ENCODE measurements at places on chromosomes 16 and 17.

GRCh38 chr16:71412270-71413160, 29.3 kb downstream of the TLE7 start:
- peak; percentile 64 for DNase-seq

DNA sequence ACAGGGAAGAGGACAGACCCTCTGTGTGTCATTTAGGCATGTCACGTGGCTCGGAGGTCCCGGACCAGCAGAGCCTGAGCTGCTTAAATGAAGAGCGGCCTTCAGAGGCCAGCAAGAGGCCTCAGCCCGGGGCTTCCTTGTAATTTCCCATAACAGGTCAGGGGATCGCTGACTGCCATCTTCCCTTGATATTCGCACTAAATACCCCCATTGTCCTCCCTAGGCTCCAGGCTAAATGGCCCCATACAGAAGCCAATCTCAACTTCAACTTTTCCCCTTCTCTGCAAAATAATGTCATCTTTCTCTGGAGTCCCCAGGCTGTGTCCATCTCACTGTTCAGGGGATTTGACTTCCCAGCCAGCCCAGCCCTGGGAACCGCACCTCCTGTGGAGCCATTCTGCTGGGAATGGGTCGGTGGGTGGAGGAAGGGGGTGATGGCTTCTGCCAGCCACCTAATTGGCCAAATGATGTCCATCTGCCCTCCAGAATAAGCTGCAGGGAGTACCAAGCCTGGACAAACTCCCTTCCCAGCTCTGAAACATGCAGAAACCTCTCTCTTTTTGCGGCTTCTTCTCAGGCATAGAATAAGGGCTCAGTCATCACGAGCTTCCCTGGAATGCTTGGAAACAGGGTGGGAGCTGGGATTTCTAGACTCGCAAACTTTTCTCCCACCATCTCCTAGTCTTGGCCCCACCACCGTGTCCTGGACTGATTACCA, 129.9 kb downstream of the SDK2 start:
- DNase-seq, result no peak

- no peak for DNase-seq
Observed at GRCh38 chr16:69469807-69470561, 45.6 kb downstream of the CYB5B start.

DNA sequence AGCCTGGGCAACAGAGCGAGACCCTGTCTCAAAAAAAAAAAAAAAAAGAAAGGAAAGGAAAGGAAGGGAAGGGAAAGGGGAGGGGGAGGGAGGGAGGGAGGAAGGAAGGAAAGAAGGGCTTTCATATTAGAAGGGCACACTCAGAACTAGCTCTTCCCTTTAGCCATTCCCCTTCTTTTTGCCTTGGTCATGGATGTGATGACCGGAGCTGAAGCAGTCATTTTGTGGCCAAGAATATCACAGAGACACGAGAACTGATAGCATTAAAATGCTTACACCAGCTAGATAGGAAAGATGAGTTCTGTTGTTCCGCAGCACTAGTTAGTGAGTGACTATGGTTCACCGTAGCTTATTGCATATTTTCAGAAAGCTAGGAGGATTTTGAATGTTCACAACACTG, 32.8 kb upstream of the TNRC6A start:
- DNase-seq, result no peak

GRCh38 chr17:75404223-75404730, 1.2 kb downstream of the GRB2 start:
- peak; percentile 84 for DNase-seq

- no peak for DNase-seq
Observed at GRCh38 chr16:22664132-22664531, 149.8 kb upstream of the HS3ST2 start.

DNA sequence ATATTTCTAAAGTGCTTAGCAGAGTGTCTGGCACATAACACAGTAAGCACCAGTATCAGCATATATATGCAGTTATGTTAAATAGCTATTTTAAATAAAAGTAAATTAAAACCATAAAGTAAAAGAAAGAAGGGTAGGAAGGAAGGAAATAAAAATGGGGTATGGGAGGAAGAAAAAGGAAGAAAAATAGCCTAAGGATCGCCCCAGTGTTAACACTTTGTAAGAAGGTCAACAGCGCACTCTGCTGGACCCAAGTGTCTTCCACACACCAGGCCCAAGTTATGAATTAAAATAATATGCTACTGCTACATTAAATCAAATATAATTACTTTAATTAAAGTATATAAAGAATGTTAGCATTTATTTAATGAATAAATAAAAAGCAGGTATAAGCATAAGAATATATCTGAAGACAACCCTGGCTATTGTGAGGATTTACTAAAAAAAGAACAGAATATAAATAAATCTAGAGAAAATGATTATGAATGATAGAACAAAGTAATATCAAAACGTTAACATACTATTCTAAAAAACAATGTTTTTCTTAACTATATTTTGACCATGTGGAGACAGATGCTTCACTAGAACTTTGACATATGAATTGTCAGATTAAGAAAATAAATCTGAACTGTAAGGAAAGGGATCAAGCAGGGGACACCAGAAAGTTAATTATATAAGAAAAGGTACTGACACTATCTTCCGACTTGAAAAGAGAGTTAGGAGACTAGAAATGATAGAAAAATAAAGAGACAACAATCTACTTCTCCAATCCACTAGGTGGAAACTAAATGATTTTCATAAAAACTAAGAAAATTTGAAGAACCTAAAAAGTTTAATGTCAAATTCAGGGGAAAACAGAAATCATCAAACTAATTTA, 25.9 kb downstream of the BRIP1 start:
- DNase-seq, result peak; percentile 73

DNA sequence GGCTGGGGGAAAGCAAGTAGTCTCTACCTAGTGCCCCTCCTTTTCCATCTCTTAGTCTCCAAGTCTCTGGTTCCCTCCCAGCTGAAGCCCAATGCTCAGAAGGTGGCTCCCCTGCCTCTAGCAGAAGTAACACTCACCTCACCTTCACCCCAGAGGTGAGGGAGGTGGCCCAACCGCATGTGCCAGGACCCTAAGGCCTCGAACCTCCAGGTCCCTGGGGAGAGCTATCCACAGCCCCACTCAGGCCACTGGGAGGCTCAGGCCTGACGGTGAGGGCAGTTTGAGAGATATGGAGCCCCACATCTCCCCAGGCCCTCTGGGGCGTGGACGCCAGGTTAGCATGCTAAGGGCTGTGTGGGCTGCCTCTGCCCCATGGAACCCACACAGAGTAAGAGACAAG, 5.8 kb downstream of the CBLN1 start:
- no peak for DNase-seq

DNA sequence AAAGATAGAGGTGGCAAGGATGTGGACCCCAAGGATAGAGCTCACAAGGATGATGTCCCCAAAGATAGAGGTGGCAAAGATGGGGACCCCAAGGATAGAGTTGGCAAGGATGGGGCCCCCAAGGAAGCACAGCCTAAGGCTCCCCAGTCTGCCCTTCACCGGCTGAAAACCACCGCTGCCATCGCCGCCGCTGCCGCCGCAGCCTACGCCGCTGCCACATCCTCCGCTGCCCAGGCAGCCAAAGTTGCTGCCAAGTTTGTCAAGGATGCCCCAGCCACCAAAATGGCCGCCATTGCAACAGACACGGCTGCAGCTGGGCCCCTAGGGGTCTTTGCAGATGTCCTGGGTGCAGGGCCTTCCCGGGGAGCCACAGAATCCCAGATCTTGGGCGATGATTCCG, 19.9 kb downstream of the C16orf96 start:
- DNase-seq, result no peak

- DNase-seq, result no peak
Observed at GRCh38 chr17:10045871-10046658, 141.0 kb upstream of the RCVRN start.

GRCh38 chr17:34672176-34672785, 92.9 kb downstream of the TMEM132E start:
- no peak for DNase-seq

- DNase-seq, result no peak
Observed at GRCh38 chr16:19415461-19415860, 2.2 kb upstream of the TMC5 start.

DNA sequence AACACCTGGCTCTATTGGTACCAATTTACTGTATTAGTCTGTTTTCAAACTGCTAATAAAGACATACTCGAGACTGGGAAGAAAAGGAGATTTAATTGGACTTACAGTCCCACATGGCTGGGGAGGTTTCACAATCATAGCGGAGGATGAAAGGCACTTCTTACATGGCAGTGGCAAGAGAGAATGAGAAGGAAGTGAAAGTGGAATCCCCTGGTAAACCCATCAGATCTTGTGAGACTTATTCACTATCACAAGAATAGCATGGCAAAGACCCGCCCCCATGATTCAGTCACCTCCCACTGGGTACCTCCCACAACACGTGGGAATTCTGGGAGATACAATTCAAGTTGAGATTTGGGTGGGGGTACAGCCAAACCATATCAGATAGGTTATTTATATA, 22.6 kb upstream of the GOSR1 start:
- DNase-seq, result no peak

- no peak for DNase-seq
Observed at GRCh38 chr17:51819341-51820219, 338.9 kb downstream of the CA10 start.

DNA sequence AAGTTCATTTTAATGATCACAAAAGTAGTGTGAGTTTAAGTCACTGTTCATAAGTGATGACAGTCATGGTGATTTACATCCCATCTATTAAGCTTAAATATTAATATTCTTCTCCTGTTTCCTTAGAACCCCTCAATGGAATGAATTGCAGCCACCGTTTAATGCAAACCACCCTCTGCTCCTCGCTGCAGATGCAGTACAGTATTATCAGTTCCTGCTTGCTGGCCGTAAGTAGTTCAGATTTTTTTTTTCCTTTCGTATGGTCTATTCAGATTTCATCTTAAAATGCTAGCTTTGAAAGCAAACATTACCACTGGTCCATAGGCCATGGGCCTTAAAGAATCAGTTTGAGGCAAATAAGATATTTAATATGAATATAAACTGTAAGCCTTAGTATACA, 359.0 kb upstream of the TBX2 start:
- no peak for DNase-seq

GRCh38 chr17:68296217-68297191, 5.2 kb downstream of the ARSG start:
- DNase-seq, result no peak

- no peak for DNase-seq
Observed at GRCh38 chr17:32827227-32827626, 49.7 kb downstream of the MYO1D start.

DNA sequence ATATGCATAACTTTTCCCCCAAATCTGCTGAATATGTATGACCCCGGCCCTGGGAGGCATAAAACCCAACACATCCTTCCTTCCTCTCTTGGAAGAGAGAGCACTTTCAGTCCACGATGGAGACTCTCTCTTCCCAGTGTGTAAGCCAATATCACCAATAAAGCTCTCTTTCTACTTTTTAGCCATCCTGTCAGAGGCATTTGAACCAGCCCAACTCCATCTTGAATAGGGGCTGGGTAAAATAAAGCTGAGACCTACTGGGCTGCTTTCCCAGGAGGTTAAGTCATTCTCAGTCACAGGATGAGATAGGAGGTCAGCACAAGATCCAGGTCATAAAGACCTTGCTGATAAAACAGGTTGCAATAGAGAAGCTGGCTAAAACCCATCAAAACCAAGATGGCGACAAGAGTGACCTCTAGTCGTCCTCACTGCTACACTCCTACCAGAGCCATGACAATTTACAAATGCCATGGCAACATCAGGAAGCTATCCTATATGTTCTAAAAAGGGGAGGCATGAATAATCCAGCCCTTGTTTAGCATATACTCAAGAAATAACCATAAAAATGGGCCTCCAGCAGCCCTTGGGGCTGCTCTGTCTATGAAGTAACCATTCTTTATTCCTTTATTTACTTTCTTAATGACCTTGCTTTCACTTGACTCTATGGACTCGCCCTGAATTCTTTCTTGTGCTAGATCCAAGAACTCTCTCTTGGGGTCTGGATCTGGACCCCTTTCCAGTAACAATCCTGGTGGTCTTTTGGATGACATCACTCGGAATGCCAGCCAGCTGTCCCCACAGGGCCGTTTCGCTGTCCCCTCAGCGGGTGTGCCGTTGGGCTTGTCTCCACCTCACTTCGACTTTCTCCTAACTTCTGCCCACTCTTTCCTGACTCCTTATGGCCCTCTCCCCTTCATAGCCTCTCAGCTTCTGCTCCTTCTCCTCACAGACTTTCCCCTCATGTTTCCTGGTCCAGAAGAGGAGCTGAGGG, 53.4 kb upstream of the NKD1 start:
- DNase-seq, result no peak

DNA sequence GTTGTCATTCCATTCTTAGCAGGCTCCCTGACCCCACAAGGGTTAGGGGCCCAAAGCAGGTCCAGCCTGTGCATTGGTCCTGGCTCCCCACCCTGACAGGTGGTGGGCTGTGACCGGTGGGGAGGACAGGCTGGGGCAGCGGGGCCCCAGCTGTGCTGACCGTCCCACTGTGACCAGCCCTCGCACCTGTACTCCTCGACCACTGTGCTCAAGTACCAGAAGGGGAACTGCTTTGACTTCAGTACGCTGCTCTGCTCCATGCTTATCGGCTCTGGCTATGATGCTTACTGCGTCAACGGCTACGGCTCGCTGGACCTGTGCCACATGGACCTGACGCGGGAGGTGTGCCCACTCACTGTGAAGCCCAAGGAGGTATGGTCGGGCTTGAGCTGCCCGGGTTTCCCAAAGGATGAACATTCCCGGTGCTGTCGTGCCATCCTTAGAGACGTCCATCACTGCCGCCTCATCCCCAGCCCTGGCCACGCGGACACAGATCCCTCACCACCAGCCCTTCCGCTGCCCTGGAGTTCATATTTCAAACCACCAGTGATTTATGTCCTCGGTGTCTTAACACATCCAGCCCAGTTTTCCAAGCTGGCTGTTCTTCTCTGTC, 7.3 kb downstream of the DRC7 start:
- DNase-seq, result no peak

DNA sequence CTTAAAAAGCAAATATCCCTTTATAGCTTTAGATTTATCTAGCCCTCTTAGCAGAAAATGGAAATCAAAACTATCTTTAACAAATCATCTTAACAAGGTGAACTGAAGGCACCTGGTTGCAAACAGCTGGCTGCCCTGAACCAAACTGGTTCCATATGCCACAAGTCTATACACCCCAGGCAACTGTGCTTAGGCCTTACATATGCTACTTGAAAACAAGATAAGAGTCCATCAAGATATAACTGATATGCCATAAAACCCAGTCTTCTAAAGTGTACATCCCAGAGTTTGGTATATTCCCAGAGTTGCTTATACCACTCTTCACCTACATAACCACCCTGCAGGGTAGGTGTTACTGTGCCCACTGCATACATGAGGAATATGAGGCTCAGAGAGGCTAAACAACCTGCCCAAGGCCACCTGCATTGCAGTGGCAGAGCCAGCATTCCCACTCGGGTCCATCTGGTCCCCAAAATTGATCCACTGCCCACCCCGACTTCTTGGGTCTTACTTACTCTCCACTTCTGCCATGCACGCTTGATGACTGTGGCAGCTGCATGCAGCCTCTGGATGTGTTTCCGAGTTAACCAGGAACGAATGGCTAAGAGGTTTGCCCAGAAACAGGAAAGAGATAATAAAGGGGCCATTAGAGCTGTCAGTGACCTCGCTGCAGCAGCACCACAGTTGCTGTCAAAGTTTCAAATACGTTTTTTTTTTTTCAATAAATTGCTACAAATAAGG, 12.2 kb downstream of the ZNHIT3 start:
- DNase-seq, result no peak

- no peak for DNase-seq
Observed at GRCh38 chr16:15636392-15636873, 6.5 kb downstream of the MARF1 start.
